NCI-H2227 treated with DMSO at 0.1 percent for 48 hours (cell line): ENCODE measurements at places on chromosomes 2 and 18.

GRCh38 chr2:189299974-189300373, 120.4 kb upstream of the COL5A2 start:
- no peak for DNase-seq

DNA sequence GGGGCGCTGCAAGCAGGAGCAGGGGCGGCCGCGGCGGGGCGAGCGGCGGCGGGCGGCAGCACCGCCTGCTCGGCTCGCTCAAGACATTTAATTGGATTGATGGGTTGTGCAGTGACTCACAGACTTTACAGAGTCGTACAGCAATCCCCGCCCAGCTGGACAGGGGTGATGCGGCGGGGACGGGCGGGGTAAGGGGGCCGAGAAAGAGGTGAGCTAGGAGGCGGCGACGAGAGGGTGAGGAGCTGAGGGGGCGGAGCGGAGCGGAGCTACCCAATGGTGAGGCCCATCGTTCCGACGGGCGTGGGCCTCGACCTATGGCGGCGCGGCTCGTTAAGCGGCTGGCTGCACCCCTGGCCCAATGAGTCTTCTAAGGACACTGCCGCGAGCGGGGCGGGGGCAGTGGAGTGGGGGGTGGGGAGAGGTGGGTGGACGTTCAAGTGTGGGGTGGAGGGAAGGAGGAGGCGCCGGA, 97.1 kb upstream of the SERTAD2 start:
- DNase-seq, result peak; percentile 97

GRCh38 chr2:200750323-200750910, 61.3 kb upstream of the BZW1 start:
- DNase-seq, result no peak

- no peak for DNase-seq
Measured at GRCh38 chr2:34849827-34850226, 1250.7 kb upstream of the FAM98A start.

GRCh38 chr2:36380624-36381481, 25.3 kb downstream of the CRIM1 start:
- no peak for DNase-seq

GRCh38 chr2:222108957-222109585, 189.7 kb downstream of the PAX3 start:
- no peak for DNase-seq

- DNase-seq, result peak; percentile 37
Measured at GRCh38 chr2:205781244-205781931, 99.1 kb downstream of the NRP2 start.

- DNase-seq, result no peak
Measured at GRCh38 chr2:95350774-95351597, 51.5 kb upstream of the FAHD2A start.

DNA sequence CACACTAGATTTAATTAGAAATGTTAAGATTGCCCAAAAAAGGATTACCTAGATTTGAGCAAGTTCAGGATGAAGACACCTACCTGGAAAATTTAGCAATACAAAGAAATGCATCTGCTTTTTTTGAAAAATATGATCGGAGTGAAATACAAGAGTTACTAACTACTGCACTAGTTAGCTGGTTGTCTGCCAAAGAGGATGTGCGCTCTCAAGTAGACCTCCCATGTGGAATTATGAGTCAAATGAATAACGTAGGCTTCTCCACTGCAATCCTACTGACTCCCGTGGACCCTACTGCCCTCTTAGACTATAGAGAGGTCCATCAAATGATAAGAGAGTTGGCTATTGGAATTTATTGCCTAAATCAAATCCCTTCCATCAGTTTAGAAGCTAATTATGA, 2.0 kb downstream of the ANKAR start:
- DNase-seq, result no peak

DNA sequence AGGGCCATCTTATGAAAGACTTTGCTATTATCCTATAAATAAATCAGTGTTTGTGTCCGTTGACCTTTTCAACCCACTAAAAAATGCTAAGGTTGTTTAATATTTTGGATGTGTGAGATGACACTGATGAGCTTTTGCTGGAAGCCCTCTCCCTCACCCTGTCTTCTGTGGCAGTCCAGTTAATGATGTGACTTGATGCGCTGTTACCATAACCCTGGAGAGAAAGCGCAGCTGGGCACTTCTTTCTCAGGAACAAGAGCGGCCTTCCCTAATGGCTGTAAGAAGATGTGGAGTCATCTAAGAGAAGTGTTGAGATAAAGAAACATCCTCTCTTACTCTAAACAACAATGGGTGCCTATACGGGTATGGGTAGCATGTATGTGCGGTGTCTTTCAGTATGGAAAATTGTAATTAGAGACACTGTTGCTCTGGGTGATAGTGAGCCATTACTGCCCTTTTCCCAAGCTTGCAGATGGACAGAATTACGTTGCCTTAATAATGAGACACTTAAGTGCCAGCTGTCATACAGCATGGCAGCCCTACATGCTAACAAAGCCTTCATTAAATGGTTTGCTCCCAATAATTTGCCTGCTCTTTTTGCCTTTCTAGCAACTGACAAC, 165.6 kb upstream of the NABP1 start:
- DNase-seq, result peak; percentile 80

DNA sequence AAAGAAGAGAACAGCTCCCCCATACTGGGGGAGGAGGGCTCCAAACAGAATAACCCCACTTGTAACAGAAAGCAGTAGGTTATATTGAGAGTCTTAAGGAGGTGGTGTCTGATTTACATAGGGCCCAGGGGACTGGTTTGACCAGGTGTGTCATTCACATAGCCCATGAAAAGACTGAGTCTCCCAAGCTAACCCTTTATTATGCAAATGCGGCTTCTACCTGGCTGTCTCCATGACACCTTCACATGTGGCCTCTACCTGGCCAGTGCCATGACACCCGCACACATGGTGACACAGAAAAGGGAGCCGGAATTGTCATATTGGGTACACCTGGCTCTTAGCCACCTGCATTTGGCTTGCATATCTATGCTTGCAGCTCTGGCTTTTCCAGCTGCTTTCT, 1057.2 kb upstream of the PIK3C3 start:
- DNase-seq, result no peak

DNA sequence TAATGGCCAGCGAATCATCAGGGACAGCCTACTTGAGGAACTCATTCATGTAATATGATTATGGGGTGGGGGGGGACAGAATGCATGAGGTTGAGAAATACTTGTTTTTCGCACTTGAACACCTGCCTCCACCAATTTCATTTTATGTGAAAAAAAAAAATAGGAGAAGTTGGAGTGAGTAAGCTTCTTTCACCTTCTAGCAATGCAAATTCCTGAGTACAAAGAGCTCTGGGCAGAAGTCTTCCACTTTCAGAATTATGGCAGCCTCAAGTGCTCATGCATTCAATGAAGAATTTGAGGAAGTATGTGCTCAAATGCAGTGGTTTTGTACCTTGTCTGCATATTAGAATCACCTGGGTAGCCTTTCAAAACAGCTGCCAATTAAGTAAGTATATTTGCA, 40.1 kb upstream of the GPD2 start:
- no peak for DNase-seq

GRCh38 chr2:172404824-172405223, 22.6 kb upstream of the ITGA6 start:
- no peak for DNase-seq

- DNase-seq, result no peak
Measured at GRCh38 chr2:242054406-242054805, 184.9 kb downstream of the RTP5 start.

GRCh38 chr18:8525692-8526091, 83.5 kb upstream of the RAB12 start:
- no peak for DNase-seq

DNA sequence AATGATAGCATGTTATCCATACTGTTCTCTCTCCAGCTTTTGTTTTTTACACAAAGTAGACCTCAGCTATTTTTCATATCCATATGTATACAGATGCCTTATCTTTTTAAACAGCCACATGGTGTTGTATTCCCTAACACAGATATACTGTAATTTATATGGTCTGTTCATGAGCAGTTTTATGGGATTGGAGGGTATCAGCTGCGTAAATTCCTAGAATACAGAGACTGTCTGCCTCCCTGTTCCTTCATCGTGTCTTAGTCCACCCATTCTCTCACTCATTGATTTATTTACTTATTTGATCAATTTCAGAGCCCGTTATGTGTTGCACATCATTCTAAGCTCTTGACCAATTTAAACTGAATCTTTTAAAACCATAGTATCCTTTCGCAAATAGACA, 80.6 kb downstream of the GATA6 start:
- DNase-seq, result no peak
